ENCODE measurements at places on chromosomes 7 and 10. TPM values are rescaled to one million over a fixed set of nuclear protein-coding genes. Genes with fewer than 3 reads are reported as not detected.

AGAP6 gene
- total RNA-seq = 3.6 TPM

HOXA4 gene
- total RNA-seq = 0.85 TPM

SLC26A3 gene
- not detected for total RNA-seq

PLCE1 gene
- total RNA-seq = under 0.01 TPM

POLR3A gene
- total RNA-seq = 22.4 TPM

RPS24 gene
- total RNA-seq = 2,717 TPM

IDI2 gene
- not detected for total RNA-seq

TCERG1L gene
- not detected for total RNA-seq

WDR86 gene
- total RNA-seq = not detected

PROSER2 gene
- total RNA-seq = 5.0 TPM

AKR1C3 gene
- total RNA-seq = 40.1 TPM

SPDYE2 gene
- total RNA-seq = not detected

ICA1 gene
- 29.2 TPM for total RNA-seq

SLK gene
- total RNA-seq = 72.8 TPM

CLEC2L gene
- not detected for total RNA-seq

H2BK1 gene
- not detected for total RNA-seq

FFAR4 gene
- total RNA-seq = not detected

CC2D2B gene
- not detected for total RNA-seq

PRPF18 gene
- 31.9 TPM for total RNA-seq

HMX3 gene
- not detected for total RNA-seq

C10orf62 gene
- not detected for total RNA-seq
